ENCODE measurements at places on chromosomes 5 and 9.

DNA sequence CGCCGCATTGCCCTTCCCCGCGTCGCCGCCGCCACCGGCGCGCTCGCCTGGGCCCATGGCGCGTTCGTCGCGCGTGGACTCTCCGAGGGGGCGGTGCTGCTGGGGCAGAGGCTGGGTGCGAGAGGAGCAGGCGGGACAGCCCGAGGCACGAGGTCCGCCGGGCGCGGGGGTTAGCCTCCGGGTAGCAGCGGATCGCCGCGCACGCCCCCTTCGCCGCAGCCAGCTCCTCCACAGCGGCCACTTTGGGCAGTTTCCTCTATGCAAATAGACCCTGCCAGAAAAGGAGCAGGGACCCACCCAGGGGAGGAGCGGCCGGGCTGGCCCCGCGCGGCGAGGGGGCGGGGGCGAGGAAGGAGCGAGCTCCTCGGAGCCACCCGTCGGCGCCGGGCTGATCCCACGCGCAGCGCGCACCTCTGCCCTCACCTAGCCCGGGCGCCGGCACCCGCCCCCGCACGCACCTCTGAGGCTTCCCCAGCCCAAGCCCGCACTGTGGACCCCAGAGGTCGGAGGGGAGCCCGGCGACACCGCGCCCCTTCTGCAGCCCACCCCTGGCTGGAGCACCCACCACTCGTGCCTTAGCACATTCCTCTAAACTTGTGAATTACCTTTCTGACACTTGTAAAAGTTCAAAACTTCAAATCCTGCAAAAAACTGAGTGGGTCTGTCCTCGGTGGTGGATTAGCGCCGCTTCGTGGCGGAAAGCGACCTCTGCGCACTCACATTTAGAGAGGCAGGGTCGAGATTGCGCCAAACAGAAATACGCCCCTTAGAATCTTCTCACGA lies at the start of gene COL23A1:
COL23A1 (minus strand) TSS at position 253 of the 783 bp plus-strand sequence.
- DNase-seq, result peak; percentile 5

GRCh38 chr5:135386886-135387628 lies 12.0 kb downstream of the MACROH2A1 start:
- no peak for DNase-seq

DNA sequence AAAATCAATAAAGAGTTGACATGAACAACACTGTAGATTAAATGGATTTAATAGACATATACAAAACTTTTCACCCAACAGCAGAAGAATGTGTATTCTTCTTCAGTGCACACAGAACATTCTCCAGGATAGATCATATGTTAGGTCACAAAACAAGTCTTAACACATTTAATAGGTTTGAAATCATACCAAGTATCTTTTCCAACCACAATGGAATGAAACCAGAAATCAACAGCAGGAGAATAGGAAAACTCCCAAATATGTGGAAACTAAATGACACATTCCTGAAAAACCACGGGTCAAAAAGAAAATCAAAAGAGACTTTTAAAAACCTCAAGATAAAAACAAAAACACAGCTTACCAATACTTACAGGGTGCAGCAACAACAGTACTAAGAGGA lies 790.1 kb upstream of the ZNF608 start:
- no peak for DNase-seq

DNA sequence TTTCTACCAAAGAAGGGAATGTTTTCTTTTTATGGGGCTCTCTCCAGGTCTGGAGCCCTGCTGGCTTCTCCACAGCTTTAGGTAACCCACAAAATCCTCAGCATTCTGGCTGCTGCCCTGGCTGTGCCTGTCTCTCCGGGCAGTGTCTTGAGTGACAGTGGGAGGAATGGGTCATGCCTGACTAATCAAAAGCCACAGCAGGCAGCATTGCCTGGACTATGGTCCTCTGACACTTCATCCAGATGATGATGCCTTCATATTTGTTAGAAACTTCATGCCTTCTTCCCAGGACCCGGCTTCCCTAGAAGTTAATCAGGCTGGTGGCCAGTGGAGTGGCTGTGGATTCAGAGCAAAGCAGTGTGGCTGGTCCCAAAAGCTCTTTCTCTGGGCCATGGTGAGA lies 32.2 kb upstream of the TGFBI start:
- DNase-seq, result no peak

DNA sequence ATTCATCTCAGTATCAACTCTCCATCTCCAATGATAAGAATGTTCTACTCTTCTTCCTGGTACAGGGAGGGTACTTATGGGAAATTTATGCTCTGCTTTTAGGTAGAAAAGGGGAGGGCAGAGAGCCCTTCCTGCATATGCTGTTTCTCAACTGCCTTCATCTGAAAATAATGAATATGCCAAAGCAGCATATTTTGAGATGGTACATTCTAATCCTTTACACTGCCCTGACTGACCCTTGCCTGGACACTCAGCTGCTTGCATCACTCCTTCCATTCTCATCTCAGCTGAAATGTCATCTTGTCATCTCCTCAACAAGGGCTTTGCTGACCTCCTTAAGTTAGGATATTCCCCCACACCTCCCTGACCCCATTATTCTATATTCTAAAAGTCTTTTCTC lies 68.5 kb downstream of the ALDH7A1 start:
- no peak for DNase-seq

GRCh38 chr5:21212026-21212425 lies 1224.0 kb upstream of the CDH18 start:
- DNase-seq, result no peak

GRCh38 chr9:111945216-111945615 lies 48.6 kb downstream of the UGCG start:
- no peak for DNase-seq

DNA sequence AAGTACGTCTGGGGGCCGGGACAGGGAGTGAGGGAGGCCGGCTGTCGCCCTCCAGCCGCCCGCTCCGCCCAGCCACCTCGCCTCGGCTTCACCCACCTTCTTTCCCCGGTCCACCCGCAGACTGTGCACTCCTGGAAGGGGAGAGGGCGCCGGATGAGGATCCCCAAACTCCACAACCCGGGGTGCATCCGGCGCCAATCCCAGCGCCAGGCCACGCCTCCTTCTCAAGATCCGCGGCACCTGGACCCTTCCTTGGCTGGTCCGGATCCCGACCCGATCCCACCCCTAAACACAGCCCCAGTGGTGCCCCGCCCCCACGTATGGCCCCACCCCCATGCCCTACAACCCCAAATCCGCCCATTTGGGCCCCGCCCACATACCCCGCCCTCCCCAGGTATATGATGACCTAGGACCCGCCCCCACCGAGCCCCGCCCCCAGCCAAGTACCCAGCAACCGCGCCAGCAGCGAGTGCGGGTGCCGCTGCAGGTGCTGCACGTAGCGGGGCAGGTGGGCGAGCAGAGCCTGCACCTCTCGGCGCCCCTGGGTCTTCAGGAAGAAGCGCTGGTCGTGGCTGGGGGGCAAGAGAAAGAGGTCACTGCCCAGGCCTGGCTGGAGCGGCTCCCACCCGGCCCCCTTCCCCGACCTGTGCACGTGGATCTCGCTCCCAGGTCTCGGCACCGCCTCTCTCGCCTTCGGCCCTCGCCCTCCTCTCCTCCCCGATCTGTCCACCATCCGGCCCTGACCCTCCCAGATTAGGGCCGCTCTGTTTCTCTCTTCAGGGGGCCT lies 3.2 kb downstream of the PIP5KL1 start:
- peak; percentile 50 for DNase-seq

DNA sequence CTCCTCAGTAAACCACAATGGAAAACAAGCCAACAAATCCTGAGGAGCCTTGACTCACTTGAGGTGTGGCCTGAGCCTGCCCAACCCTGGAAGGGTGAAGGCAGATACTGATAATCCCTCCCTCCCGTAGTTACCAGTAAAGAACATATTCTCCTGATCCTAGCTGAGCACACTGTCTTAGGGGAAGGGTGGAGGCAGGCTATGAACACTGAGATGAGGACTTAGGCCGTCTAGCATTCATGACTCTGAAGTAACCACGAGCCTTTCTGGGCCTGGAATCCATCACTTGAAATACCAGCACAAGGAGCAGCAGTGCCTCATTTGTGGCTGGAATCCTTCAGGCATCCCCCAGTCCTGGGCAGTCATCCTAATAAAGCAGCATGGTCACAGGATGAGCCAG lies 124.5 kb upstream of the PRLR start:
- no peak for DNase-seq

All from activated CD4-positive, alpha-beta T cell treated with anti-CD3 and anti-CD28 coated beads, Interleukin-2, Interleukin-4, amounts not matched to agents 100 ng/mL and 50 ng/mL, durations not matched to agents 16 hours and 8 hours (primary cell).